Natural killer cell treated with Interleukin-12 subunit alpha and Interleukin-12 subunit beta and Interleukin-15 and Interleukin-18, amount 100 ng/mL, for 72 hours (primary cell): ENCODE measurements at places on chromosomes 5 and 9. TPM values are rescaled to one million over a fixed set of nuclear protein-coding genes. Genes with fewer than 3 reads are reported as not detected.

DNA sequence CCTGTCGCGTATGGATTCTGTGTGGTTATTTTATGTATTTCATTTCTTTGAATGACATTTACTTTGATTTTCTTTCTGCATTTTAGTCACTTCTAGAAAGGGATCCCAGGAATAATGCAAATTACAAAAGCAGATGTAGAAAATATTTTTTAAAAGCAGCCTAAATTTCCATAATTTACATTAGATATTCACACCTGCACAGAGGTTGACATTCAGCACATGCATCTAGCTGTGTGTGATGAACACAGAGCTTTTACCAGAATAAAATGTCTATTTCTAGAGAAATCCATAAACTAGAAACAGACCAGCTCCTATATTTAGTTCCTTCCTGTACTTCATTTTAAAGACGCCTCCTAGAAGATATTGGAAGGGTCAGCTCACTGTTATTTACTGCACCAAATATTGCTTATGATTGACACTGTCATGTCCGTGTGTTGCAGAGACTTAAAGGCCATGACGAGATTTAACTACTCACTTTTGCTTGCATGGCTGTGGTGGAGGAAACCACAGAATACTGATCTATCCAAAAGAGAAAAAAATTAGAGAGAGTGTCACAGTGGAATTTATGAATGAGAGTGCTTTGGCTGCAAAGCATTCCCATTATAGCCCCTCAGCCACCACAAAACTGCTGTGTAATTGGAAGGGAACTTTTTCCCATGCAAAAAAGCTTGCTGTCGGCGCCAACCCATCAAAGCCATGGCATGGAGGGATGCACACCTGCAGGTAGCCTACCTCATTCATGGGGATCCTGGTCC lies 58.1 kb downstream of the EBF1 start:
- no peak for DNase-seq

GRCh38 chr5:101782352-101783103 lies 513.6 kb downstream of the SLCO4C1 start:
- no peak for DNase-seq

DNA sequence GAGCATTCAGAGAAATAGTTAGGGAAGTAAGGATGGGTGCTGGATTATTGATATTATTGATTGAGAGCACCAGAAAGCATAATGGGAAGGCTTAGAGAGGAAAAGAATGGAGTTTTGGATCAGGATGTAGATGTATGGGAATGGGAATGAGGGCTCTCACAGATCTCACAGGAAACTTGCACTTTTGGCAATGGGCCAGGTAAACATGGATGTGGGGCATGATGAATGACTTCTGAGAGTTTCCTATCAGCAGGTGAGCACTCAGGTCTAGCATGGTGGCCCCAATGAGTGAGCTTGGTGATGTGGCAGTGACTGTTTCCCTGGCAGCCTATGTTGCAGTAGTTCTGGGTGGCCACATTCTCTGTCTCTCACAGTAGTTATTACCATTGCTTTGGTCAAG lies 283.8 kb downstream of the FBXL7 start:
- no peak for DNase-seq

DNA sequence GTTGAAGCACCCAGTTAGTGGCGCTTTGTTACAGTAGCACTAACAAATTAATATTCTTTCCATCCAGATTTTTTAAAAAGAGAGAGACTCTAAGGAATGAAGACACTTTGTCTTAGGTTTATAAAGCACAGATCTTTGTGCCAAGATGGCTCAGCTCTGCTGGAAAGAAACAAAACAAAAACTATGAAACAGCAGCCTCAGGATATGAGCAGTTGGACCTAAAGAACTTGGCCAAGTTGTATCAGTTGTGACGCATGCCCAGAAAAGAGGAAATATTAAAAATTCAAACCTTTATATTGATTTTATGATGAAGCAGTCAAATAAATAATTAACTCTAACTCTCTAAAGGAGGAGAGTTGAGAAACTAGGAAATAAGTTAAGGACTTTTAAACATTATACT lies 427.2 kb downstream of the SPOCK1 start:
- DNase-seq: no peak

The PSD2 gene
- total RNA-seq: not detected

DNA sequence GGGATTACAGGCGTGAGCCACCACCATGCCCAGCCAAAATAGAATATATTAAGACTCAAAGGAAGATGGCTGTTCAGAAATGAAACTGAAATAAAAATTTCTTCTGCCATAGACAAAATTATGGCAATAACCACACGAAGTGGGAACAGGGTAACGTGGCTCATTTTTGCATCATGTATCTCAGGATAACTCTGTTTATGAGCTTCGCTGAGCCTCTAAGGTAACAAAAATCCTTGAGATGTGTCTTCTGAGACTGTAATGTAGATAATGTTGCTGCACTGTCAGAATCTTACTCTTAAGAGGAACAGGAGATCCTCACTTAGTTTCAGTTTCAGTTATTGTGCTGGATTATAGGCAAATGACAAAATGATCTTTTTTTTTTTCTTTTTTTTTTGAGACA lies 153.8 kb downstream of the GOLPH3 start:
- no peak for DNase-seq

GRCh38 chr5:133738271-133738670 lies 125.9 kb upstream of the FSTL4 start:
- DNase-seq: no peak

DNA sequence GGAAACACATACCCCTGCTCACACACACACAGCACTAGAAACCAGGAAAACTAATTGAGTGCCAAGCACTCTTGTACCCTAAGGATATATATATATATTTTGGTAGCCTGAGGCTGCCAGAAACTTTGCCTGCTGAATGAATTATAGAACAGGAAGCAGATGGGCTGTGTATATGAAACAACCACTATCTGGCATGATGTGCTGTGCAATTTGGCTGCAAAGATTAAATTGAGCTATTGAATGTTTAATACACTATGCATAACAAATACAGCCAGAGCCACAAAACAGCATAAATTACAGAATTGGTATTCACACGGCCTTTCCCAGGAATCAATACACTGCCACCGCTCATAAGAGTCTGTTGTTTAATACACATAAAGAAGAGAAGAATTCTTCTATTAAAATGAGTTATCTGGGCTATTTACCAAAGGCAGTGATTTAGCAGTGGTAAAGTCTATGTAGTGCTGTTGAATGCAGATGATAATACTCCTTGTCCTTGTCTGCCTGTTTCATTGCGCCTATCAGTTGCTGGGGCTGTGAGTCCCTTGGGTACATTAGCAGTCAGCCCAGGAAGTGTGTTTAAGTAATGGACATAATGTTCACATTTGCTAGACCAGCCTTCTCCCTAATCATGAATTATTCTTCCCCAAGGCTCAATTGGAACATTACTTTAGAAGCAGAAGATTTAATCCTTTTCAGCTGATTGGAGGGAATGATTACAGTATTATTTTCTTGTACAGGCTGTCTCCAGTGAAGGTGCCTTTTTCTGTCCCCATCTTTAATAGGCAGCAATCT lies 294.3 kb downstream of the TLE1 start:
- no peak for DNase-seq

The CD72 gene
- total RNA-seq: 7.0 TPM

The TYRP1 gene
- not detected for total RNA-seq

DNA sequence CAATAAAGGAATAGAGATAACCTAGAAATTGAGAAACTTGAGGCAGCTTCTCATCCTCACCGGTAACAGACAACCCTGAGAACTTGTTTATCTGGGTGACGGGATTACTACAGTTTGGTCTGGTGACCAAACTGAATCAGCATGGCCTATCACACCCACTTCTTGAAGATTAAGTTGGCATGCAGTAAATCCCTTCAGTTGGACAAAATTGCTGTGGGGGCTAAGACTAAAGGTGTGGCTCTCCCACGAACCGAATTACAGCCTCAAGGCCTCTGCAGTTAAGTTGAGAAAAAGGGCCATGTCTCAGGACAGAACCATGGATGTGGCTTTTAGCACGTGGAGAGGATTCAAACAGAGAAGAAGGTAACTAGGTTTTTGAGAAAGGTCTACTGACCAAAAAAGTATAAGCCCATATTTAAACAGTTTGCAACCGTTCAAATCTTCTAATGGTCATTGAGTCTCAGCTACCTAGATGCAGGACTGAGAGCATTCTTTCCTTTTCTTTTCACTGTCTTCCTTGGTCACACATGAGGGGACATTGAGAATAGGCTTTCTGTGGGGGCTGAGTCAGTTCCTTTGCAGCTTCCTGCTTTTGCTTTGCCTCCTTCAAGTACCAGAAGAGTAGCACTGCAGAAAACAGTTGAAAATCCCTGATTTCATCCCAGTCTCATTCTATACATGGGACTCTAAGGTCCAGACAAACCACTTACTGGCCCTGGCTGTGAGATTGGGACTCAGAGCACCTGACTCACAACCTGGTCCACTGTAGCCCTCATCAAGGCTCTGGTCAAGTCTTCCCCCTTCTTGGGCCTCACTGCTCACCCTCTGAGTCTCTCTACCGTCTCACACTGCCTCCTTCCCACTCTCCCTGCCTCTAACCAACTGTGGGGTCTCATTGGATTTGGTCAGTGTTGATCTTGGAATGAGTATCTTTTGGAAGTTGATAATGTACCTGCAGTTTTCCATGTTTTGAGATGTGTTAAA lies 30.9 kb downstream of the PDE6A start:
- DNase-seq: no peak

DNA sequence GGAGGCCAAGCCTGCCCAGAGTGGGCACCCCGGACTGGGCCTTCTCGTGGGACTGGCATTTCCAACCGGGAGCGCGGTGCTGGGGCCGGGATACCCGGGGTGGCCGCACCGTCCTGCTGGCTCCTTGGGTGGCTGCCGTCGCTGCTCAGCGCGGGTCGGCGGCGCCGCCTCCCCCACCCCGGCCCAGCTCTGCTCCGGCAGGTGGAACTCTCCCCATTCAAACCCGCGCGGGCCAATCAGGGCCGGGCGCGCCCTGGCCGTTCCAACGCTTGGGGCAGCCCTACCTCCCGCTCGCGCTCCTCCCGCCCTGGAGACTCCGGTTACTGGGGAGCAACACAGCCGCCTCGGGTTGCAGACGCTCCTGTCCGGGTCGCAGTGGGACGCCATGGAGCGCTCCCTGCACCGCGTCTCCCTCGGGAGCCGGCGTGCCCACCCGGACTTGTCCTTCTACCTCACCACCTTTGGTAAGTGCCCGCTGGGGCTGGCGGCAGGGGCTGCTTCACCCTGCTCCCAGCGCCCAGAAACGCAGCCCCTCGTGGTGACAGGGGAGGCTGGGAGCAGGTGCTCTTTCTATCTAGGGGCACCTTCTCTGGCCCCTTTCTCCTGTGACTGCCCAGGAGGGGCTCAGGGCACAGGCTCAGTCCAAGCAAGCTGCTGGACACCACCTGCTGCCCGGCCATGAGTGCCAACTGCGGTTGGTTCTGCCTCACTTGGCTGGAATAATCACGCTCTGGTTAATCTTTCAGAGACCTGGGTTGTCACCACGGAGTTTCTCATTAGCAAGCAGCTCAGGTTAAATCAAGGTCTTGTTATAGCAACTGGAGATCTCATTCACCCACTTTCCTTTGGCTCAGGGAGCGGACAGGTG lies at the start of gene RGS3:
RGS3 (plus strand) TSS at position 310 of the 868 bp plus-strand sequence; CDS start at position 386, 76 bp downstream.
- no peak for DNase-seq

- DNase-seq: no peak
These were observed 34.8 kb upstream of the TTC23L start for GRCh38 chr5:34803974-34804732.

The COL5A1 gene
- total RNA-seq: not detected

The DPH7 gene
- total RNA-seq: 78.0 TPM

GRCh38 chr9:127751269-127752054 lies 16.4 kb upstream of the TOR2A start:
- no peak for DNase-seq

DNA sequence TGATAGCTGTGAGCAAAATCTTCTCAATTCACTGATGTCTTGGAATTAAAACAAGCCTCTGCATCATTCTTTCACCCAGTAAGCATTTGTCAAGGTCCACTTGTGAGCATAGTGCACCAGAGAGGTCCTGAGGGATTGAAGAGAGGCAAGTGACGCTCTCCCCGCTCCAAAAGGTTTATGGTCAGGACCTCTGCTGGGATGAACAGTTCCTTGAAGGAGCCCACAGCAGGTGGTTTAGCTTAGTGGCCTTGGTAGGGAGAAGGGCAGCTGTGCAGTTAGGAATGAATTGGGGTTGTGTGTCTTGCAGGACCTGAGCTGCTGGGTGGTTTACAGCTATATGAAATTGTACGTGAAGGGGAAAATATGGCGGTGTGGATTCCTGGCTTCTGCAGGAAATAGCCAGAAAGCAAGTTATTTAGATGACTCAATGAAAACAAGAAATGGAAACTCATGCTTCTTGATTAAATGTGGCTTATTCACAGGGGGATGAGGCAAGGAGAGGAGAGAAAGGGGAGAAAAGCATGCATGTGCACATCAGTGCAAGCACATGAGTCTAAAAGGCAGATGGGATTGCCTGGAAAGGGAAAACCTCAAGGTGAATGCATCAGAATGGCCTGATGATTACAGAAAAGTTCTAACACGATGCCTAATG lies 42.0 kb downstream of the SUB1 start:
- DNase-seq: no peak

- peak; percentile 92 for DNase-seq
These were observed 76.8 kb downstream of the STK10 start for GRCh38 chr5:172110921-172111851.

GRCh38 chr5:168883281-168883741 lies 304.1 kb upstream of the PANK3 start:
- no peak for DNase-seq

DNA sequence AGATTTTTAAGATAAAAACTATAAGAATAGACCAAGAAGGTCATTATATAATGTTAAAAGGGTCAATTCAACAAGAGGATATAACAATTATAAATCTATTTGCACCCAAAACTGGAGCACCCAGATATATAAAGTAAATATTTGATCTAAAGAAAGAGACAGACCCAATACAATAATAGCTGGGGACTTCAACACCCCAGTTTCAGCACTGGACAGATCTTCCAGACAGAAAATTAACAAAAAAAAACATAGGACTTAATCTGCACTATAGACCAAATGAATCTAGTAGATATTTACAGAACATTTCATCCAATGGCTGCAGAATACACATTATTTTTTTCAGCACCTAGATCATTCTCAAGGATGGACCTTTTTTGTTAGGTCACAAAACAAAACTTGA lies 331.9 kb downstream of the SPOCK1 start:
- DNase-seq: no peak

DNA sequence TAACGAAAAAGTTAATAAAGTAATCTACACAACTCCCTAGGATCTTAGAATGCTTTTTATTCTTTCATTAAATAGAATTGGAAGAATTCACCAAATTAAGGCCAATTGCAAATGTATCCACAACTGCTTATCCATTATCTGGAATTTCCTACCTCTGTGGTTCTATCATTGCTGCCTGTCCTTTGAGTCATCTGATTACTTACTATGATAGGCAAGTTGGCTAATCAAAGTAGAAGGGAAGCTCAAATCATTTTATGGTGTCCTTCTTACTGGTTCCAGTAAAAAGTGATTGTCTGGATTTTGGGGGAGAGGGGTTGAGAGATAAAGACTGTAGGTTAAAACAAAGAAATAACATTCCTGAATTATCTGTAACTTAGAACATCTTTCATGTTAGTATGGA lies 161.4 kb upstream of the GNA14 start:
- no peak for DNase-seq

GRCh38 chr9:134653259-134654009 lies 11.8 kb downstream of the COL5A1 start:
- no peak for DNase-seq

The EPB41L4A gene
- 12.7 TPM for total RNA-seq

GRCh38 chr5:54533541-54534190 lies 16.1 kb downstream of the SNX18 start:
- no peak for DNase-seq
